ENCODE measurements at places on chromosomes 6 and 20.

DNA sequence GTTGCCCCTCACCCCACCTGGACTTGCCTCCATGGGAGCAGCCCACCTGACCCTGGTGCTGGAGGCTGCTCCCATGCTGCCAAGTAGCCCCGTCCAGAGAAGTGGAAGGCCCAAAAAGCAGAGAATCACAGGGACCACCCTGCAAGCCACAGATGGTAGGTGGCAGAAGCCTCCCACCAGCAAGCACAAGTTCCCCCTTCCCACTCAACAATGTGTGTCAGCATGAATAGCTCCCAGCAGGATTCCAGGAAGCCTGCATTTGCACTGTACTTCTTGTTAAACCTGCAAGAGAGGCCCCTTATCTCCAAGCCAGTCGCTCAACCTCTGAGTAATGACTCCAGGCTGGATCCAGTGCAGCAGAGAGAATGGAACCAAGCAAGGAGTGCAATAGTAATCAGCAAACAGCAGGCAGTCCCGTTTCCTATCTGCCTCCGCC lies 180.8 kb upstream of the CST7 start:
- DNase-seq = no peak

DNA sequence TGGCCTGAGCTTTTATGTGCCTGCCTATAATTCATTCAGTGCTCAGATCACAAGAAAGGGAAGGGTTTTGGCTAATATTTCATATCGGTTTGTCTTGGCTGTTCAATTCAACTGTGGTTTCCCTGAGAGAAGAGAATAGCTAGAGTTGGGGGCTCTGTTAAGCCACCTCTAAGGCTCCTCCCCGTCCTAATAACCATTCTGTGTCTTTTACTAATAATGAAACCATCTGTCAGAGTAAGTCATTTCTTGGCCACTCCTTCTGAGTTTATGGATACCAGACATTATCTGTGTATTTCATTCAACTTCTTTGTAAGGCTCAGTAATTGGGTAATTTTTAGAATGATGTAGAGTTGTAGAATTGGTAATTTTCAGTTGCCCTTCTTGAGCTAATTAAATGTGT lies 5.2 kb downstream of the STX11 start:
- no peak for DNase-seq

DNA sequence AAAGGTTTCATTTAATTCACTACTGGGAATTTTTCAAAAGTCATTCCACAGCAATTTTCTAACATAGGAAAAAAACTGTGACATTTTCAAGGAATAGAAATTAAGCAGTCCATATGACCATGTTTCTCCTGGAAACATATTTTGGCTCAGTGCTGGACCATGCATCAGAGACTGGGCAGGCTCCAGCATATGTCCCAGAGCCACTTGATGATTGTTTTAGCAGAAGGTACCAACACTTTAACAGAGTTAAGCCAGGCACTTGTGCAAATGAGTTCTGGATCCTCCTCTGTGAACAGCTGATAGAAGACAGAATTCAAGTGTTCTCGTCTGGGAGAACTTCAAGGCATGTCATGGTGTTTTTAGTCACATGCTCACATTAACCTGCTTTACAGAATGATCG lies 516.3 kb downstream of the COL12A1 start:
- no peak for DNase-seq

DNA sequence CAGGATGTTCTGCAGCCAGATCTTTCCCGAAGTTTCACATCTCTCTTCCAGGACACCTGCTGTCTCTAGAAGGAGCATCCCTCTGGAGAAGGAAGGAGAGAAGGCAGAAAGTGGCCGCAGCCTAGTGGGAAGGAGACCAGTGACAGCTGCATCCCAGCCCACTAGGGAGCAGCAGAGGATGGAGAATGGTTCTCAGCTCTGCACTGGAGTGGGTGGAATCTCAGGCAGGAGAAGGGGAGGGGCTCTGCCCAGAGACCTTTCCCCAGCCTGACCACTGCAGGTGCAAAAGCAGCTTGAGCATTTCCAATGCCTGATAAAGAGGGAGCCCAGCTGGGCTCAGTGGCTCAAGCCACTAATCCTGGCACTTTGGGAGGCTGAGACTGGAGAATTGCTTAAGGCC lies 32.3 kb downstream of the NCR2 start:
- peak; percentile 28 for DNase-seq

GRCh38 chr6:117947234-117947633 lies 40.2 kb downstream of the SLC35F1 start:
- no peak for DNase-seq

DNA sequence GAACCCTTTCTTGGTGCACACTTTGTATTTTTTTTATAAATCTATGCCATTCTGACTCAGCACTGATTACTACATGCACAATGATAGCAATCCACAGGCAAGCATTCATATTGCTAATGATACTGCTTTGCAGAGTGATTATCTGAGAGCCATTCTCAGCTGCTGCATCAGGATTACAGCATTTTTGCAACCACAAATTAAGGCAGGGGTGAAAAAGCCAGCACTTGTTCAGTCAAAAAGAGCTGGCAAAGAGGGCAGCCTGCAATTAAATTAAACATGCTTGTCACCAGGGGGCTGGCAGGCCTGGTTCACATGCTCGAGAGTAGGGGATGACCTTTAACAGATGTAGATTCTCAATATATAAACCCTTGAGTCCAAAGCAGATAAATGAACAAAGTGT lies 40.7 kb upstream of the SLC17A4 start:
- DNase-seq = peak; percentile 41

DNA sequence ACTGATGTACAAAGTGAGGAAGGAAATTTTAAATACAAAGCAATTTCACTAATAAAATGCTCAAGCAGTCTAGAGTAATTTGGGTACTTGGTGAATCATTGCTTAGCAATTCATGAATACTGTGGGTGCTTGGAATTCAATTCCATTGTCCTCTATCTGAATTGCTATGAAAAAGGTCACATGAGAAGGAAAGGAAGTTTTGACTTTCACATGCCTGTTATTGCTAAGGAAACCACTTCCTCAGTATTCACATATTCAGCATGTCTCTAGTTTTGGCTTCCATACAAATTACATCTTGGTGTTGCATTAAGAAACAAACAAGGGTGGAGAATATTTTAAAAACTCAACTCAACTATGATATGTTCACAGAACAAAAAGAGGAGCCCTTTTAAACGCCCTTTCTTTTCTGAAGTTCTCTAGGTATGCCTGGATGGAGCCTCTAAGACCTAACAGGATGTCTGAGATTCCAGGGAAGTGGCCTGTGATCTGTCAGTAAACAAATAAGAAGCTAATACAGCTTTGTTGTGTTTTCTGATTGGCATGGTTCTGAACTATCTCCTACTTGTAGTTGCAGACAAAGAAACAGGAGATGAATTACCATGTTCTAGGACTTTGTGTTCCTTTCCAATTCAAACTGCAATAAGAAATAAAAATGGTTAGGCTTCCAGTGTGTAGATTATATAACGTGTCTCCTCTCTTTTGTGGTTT lies 190.4 kb downstream of the OGFRL1 start:
- DNase-seq = peak; percentile 98

DNA sequence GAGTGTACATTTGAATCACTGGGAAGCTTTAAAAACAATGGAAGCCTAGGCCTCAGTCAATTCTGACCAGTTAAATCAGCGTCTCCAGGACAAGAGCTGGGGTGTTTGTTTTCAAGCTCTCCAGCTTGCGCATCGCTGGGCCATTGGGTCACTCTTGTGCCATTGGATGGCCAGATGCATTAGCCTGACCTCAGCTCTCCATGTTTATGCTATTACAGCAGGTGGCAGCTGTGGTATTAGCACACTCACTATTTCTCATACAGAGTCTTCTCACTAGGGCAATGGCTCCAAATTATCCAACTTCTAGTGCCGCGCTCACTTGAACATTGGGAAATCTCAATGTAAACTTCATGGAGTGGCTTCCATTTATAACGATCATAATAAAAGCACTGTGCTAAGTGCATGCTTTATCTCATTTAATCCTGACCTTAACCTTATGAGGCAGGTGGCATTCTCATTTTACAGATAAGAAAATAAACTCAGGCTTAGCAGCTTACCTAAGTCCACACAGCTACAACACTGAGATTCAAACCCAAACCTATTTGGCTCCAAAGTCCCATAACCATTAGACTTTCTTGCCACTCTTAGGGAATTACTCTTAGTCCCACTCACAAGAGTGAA lies 108.8 kb downstream of the PPP1R14C start:
- DNase-seq = no peak

DNA sequence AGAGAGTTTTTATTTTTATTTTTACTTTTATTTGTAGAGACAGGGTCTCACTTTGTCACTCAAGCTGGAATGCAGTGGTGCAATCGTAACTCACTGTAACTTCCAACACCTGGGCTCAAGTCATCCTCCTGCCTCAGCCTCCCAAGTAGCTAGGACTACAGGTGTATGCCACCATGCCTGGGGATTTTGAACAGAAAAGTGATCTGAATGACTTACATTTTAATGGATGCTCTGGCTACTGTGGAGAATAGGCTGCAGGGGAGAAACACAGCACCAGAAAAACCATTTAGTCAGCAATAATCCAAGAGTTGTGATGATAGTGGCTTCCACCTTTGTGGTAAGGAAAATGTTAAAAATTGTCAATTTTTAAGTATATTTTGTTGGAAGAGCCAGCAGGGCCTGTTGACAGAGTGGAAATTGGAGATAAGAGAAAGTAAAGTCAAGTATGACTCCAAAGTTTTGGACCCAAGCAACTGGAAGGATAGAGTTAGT lies 106.0 kb upstream of the LOC128125822 start:
- DNase-seq = no peak

DNA sequence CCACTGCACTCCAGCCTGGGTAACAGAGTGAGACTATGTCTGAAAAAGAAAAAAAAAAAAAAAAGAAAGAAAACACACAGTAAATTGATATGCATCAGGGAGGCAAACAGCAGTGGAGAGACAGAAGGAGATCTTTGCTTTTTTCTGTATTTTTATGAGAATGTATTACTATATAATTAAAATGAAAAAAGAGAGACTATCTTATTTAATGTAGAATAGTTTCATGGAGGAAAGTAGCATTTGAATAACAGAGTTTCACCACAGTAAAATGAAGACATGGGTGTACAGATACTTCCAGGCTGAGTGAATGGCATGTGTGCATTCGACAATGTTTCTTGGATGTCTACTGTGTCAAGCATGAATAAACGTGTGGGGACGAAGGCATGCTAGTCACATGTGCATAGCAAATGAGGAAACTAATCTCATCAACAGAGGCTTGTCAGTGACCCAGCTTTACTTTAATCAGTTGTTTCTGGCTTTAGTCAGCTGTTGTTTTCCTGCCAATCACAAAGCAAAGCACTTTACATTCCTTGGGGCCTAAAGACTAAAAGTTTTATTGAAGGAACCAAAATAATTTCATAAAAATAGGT lies 55.5 kb upstream of the ARMH2 start:
- no peak for DNase-seq

DNA sequence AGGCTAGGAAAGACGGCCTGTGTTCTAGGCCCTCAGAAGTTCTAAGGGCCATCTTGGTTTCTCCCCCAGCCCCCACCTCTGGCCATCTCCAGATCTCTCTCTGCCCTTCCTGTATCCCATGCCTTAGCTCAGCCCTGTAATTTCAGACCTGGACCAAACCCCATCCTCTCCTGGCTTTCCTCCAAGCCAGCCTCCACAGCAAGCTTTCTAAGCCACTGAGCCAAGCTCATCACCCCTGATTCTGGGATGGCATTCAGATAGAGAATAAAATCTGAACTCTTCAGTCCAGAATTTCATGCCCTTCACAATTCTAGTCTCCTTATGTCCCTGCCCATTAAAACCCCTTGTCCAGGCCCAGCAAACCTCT lies 18.9 kb upstream of the CCM2L start:
- no peak for DNase-seq

GRCh38 chr6:47810885-47811284 lies 29.1 kb downstream of the OPN5 start:
- no peak for DNase-seq

DNA sequence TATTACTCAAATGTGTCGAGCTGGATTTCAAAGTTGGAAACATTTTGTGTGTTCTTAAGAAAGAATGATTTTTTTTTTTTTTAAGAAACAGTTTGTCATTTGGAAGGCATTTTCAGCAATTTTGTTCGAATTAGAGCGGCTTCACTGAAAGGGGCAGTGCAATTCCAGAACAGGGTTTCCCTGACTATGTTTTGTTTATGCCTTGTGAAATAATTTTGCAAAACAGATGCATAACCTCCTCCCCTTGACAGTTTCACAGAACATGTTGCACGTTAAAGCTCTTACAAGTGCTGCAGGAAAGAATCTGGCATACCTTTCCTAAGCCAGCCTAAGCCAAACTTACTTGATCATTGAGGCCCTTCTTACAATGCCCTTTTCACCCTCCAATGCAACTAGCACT lies 216.0 kb upstream of the SSTR4 start:
- DNase-seq = no peak

GRCh38 chr6:84462698-84463097 lies 235.3 kb upstream of the CEP162 start:
- peak; percentile 68 for DNase-seq

GRCh38 chr6:74780831-74781230 lies 425.0 kb downstream of the COL12A1 start:
- DNase-seq = no peak

DNA sequence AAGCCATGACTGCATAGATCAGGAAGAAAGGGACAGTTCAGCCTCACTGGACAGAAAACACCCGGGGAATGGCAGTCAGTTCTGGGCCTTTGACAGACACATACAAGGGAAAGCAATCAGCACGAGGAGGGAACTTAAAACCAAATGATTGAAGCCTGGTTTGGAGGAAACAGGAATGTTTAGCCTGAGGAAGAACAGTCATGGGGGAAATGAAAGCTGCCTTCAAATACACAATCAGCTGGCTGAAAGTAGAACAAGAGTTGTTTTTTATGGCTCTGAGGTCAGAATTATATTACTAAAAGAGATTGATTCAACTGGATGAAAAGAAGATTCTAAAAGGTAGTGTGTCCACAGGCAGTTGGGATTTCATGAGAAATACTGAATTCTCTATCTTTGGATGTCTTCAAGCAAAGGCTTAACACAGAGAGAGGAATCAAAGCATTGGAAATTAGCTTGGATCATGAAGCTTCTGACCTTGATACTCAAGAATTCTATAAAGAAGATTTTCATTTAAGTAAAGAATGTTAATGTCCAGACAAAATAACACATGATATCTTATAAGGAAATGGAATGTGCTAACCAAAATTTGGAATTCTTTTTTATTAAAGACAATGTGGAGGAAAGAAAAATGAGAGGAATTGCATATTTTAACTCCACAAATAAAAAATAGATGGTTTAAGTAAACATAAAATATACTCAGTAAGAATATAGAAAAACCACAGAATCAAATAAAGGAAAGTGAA lies 216.6 kb downstream of the IBTK start:
- no peak for DNase-seq
